ENCODE measurements at places on chromosomes 13 and 19.
A peak's percentile ranks its signal among the peaks of the same experiment; 100 is the strongest.

DNA sequence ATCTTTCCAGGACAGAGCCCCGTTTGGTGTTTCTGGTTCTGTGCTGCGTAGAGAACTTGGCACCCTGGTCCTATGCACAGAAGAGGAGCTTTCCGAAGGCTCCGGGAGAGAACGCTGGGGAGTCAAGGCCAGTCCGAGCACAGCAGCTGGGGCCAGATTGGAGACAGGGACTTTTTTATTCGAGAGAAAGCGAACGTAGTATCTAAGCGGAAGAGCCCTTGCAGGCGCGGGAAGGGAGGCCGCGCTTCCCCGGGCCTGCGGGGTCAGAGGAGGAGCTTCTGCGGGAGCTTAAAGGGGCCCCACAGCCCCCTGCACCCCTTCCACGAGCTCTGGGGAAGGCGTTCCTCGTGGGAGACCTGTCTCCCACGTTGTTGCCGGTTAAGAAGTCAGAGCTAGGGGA lies 48.6 kb upstream of the ARHGEF7 start:
- no peak for DNase-seq

DNA sequence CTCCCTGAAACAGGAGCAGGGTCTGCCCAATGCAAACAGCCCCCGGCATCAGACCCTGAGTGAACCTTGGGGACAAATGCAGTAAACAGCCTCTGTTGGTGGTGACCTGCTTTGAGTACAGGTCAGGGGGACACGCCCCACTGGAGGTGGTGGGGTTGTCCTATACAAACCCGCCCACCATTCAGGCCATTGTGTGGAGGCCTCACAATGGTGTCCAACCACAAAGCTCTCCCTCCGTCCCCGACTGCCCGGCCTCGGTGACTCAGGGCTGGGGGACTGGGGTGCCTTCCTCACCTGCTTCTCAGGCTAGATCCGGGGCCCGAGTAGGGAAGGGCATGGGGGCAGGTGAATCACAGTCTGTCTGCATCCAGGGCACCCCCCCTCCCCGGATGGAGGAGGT lies 1.5 kb downstream of the MUC16 start:
- no peak for DNase-seq

GRCh38 chr13:71721104-71721503 lies 145.9 kb downstream of the DACH1 start:
- DNase-seq: no peak

- DNase-seq: peak; percentile 30
Observed at GRCh38 chr13:30832845-30833332, 73.2 kb upstream of the MEDAG start.

GRCh38 chr13:75861786-75862185 lies 225.7 kb downstream of the LMO7 start:
- no peak for DNase-seq

DNA sequence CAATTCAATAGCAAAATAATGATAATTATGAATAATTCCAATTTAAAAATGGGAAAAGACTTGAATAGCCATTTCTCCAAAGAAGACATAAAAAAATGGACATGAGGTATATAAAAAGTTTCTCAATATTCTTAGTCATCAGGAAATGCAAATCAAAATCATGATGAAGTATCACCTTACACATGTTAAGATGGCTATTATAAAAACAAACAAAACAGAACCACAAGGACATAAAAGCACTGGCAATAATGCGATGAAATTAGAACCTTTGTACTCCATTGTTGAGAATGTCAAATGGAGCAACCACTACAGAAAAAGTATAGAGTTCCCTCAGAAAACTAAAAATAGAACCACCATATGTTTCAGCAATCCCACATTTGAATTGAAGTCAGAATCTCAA lies 1186.1 kb downstream of the SLITRK5 start:
- no peak for DNase-seq

DNA sequence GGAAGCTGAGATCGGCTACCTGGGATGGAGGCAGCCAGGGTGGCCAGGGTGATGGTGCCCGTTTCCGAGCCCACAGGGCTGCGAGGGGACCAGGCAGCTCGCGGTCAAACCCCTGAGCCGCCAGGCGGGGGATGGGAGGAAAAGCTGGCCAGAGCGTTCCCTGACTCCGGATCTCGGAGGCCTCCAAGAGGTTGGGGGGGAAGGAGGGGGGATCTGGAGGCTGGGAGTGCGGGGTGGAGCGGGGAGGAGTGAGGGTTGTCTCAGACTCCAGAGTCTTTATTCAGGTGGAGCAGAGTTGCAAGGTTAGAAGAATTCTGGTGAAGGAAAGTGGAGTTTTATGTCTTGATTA lies 1.1 kb downstream of the CACNG7 start:
- DNase-seq: no peak

DNA sequence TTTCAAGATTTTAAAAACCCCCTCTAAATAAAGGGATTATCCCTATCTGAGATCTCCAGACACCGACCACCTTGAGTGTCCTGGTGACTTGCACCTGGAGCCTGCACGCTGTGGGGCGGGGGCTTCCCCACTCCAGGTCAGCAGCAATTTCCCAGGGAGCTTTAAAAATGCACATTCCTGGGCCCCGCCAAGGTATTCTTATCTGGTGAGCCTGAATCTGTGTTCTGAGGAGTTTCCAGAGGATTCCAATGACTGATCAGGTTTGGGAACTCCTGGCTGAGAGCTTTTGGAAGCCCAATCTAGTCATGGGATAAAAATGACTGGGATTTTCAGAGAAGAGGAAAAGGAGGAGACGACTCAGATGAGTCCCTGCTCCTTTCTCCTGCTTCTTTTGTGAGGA lies 66.1 kb downstream of the FGF9 start:
- DNase-seq: no peak

DNA sequence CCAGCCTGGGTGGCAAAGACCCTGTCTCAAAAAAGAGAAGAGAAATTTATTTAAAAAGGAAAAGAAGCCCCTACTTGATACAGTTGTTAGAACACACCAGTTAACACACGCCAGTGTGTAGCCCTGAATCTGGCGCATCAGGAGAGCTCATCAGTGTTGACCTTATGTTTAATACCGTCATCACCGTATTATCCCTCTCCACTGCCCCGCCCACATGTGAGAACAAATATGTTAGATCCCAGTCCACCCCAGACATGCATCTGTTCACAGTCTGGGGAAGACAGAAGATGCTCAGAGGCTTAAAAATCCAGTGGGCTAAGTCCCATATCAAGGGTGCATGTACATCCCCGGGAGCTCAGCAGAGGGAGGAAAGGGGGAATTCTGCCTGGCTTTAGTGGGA lies 155.2 kb downstream of the DPF1 start:
- DNase-seq: no peak

DNA sequence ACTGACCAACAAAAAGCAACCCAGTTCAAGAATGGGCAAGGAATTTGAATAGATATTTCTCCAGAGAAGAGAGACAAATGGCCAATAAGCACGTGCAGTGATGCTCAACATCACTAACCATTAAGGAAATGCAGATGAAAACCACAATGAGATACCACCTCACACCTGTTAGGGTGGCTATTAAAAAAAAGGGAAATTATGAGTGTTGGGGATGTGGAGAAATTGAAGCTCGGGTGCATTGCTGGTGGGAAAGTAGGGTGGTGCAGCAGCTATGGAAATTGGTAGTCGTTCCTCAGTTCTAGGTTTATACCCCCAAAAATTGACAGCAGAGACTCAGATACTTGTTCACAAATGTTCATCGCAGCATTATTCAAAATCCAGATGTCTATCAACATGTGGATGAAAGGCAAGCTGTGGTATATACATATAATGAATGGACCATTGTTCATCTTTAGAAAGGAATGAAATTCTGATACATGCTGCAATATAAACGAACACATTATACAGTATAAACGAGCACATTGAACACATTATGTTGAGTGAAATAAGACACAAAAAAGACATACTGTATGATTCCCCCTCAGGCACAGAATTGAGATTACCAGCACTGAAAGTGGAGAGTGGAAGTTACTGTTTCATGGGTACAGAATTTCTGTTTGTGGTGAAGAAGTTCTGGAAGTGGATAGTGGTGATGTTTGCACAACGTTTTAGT lies 927 bp downstream of the CHAMP1 start:
- DNase-seq: no peak

GRCh38 chr19:49889038-49889686 lies 7.5 kb downstream of the IL4I1 start:
- no peak for DNase-seq

DNA sequence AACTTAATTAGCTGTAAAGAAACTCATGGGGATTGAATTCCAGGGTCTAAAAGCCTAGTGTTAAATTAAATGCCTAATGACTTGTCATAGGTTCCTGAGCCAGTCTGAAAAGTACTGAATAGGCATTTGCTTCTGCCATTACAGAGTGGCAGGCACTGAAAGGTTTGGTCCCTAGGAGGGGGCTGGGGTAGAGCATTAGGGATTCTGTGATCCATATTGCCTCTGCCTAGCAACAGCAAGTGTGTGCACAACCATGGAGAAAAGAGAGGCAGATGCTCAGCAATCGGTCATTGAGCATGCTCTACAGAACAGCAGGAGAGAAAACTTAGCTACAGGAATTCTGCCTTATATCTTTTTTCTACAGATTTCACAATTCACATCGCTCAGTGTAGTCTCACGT lies 133.5 kb downstream of the TRPC4 start:
- DNase-seq: no peak

- no peak for DNase-seq
Observed at GRCh38 chr13:42007844-42008243, 40.6 kb upstream of the DGKH start.

DNA sequence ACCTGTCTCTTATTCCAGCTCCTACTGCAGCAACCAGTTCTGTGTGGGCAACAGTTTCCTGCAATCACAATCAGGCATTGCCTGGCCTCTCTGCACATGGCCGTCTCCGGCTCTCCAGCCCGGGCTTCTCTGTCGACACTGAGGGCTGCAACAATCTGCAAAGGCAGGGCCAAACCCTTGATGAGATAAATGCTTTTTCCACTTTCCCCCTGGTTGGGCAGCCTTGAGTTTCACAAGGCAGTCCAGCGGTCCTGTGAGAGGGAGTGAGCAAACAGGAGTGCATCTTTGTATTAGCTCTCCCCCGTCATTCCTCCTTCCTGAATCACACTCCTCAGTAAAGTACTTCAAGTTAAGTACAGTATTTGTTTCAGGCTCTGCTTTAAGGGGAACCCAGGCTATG lies 40.7 kb upstream of the VWA8 start:
- no peak for DNase-seq

Data from activated CD4-positive, alpha-beta T cell treated with anti-CD3 and anti-CD28 coated beads, Interleukin-2, Interleukin-4, amounts not matched to agents 100 ng/mL and 50 ng/mL, durations not matched to agents 16 hours and 8 hours (primary cell).